ENCODE measurements at places on chromosomes 13 and 19.

DNA sequence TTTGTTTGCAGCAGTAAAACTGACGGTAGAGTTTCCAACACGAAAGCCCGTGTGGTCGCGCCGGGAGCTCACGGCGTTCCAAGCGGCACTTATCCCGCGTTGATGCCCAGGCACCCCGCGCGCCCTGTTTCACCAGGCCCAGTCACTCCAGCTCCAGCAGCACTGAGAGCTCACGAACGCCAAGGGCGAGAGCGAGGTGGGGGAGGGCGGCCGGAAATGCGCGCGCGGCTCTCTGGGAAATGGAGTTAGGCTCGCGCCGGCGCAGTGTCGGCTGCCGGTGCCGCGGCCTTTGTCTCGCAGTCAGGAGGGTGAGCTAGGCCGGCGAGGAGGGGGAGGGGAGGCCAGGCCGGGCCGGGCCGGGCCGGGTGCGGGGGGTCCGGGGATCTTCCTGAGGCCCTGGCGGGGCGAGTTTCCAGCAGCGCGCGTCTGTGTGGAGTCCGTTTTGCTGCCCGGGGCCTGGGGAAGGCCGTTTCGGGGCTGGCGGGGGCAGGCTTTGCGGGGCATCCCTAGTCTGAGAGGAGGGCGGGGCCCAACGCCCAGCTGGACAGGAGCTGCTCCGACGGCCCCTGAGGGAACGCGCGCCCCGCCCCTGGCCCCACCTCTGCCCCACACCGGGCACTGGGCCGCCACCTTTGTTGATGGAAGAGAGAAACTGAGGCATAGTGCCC, at the start of gene ZNF135:
Gene ZNF135, plus strand, starts transcription at position 280 of the 668 bp plus-strand sequence. CDS start 721 bp downstream, outside the sequence.
- DNase-seq = peak; percentile 92

GRCh38 chr13:24684600-24684998, 4.4 kb downstream of the ATP12A start:
- no peak for DNase-seq

DNA sequence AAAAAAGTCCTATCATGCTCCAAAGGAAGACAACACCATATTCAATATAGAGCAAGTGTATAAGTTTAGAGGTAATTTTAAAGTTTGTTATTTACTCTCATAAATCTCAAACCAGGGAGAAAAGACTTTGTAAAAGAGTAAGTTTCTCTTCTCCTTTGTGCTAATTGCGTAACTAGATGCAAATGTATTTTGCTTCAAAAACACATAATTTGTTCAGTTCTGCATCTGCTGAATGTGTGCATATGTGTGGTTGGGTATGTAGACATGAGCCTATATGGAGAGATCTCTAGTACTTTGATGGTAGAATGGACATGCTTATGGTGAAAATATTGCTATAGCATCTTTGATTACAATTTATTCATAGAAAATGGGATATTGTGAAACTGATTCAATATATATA, 17.8 kb upstream of the MIR17HG start:
- no peak for DNase-seq

DNA sequence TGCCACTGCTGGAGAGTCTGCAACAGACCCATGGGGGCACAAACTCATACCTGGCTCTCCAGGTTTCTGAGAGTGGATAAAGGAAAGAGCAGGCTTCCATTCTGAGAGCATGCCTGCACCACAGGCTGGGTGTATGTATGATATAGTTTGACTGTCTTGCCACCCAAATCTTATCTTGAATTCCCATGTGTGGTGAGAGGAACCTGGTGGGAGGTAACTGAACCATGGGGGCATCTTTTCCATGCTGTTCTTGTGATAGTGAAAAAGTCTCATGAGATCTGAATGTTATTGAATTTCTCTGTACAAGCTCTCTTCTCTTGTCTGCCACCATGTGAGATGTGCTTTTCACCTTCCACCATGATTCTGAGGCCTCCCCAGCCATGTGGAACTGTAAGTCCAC, 50.2 kb downstream of the ERICH6B start:
- no peak for DNase-seq

DNA sequence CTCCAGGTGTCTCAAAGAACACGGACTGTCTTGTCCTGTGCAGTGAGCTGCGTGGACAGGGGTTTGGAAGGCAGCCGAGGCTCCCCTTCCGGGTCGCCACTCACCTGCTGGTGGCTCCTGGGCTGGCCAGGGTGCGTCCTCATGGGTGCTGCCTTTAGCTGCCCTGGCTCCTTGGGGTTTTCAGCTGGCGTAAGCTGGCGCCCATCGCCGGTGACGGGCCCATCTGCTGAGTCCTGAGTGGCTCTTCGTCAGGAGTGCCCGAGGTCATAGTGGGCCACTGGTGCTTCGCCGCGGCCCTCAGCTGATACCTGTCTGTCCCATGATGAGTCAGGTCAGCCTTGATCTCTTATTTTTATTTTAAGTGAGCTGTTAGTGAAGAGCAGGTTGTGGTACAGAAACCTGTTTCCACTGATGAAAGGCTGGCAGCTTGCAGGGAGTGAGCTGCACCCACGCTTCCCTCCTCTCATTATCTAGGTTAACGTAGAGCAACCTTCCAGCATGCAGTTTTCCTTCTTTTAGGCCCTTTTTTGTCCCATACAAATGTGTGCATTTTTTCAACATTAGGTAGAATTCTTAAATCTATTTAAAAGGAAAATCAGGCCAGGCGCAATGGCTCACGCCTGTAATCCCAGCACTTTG, 18.4 kb downstream of the EPN1 start:
- DNase-seq = no peak

DNA sequence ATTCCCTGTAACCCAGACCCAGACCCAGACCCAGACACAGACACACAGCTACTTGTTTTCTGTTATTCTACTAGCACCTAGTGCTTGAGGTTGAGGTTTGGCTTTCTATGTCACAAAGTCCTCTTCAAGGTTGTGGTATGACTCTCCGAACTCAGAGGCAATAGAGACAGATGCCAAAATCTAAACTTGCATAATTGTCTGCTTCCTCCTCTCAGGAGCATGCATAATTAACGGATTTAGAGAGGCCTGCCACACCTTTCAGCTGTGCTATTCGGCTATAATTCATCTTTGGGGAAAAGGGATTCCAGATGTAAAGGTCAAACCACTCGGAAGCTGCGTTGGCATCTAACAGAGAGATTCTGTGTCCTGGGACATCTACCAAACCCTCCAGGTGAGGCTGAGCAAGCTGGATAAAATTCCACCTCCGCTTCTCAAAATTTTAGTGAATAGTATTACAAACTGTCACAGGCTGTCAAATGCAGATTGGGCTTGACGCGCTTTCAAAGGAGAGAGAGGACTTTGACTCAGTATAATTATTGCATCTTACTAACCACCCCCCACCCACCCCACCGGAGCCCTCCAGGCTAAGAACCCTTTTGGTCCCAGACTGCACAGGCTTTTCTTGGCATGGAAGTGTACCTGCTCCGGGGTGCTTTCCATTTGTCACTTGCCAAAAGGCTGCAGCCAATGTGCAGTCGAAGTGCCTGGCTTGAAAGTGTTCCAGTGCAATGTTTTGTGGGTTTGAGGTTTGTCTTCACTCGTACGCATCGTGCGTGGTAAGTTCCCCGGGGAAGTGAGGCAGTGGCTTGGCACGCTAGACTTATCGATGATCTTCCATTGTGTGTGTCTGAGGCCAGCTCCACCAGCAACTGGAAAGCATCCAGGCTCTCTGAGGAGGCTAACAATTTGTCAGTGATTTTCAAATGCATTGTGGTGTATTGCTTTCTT, 194.1 kb downstream of the TDRD3 start:
- no peak for DNase-seq

Data from amygdala (tissue), 56 donors.